ENCODE measurements at places on chromosomes 5 and 9.

- no peak for DNase-seq
These were observed 18.3 kb upstream of the RNU6ATAC start for GRCh38 chr9:134182554-134183085.

GRCh38 chr9:132663117-132663516 lies 6.7 kb downstream of the DDX31 start:
- no peak for DNase-seq

DNA sequence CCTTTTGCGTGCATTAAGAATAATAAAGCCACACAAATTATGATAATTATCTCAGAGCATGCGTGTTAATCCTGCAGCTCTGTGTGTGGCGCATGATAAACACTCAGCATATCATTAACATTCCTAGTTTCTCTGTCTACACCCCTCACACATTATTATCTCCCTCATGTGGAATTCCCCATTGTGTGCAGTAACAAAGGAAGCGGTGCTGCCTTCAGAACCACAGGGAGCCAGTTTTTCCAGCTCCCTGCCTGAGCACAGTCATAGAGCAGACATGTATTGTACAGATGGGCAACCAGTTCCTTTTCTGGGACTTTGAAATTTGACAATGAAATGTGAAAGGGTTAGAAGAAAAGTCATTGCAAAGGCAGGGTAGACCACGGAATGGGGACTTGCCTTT lies 1365.5 kb upstream of the CDH9 start:
- DNase-seq: no peak

DNA sequence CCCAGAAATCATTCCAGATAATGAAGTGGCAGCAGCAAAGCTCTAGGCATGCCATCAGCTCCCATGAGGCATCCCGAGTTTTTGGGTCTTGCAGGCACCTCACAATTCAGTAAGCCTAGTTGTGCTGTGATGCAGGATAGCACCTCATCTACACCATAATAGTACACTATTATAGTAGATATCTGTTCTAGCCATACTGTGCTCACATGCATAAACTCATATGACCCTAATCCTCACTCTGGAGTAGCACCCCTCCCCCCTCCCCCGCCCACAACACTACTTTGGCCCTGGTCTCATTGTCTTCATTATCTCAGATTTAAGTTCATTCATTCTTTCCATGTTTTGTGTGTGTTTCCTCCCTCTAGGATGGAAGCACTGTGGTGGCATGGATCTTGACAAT lies 102.5 kb upstream of the PITX1 start:
- no peak for DNase-seq

- no peak for DNase-seq
These were observed 15.0 kb downstream of the FER start for GRCh38 chr5:108762660-108763059.

DNA sequence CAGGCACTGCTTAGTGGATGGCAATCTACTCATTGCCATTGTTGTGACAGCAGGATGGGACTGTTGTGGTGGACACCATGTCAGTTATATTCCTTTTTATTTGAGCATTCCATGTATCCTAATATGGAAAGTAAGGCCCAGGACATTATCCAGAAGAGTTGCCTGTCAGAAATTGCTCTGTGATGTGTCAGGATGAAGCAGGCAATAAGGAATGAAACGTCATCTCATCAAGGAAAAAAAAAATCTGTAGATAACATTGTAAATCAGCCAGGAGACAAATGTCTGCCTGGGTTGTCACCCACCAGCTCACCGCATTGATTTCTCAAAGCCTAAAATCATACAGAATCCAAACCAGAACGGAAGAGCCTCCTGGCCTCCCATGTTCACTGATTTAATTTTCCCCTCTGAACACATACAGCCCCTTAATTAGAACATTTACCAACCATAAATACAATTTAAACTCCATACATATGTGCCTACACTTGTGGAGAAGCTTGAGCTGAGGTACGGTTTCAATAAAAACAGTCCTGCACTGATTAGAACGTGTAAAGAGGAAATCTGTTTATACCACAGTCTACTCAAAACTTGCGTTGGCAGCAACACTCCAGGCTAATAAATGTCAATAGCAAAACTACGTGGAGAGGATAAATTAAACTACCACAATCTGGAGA lies 73.9 kb downstream of the FOXD1 start:
- no peak for DNase-seq

- peak; percentile 29 for DNase-seq
These were observed 83.1 kb downstream of the JMY start for GRCh38 chr5:79318935-79319614.

- DNase-seq: no peak
These were observed 20.5 kb upstream of the MRNIP start for GRCh38 chr5:179879003-179879689.

DNA sequence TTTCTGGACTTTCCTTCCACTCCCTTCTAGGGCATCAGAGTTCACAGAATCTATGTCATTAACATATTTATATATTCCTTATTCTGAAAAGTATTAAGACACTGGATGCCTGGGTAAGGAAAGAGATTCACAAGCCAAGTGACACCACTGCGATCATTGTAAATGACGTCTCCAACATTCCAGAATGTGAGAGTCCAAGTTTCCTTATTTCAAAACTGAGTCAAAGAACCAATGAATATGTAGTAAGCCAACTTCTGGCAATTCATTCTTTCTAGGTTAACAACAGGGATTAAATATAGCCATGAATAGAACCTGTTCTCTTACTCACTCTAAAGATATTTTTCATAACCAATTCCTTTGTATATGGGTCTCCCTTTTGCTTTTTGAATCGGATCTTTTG lies 18.1 kb downstream of the RAI14 start:
- DNase-seq: no peak

DNA sequence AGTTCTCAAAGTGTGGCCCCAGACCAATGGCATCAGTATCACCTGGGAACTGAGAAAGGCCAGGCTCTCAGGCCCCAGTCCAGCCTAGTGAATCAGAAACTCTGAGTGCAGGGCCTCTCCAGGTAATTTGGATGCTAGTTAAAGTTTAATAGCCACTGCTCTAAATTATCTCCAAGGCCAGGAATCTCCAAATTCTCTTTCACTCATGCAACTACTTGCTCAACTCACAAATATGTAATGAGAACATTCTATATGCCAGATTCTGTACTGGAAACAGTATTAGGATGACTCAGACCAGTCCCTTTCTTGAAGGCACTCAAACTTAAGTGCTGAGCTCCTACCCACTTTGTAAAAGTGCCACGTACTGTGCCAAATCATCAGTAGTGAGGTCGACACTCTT lies 84.6 kb downstream of the PAPPA start:
- peak; percentile 56 for DNase-seq

DNA sequence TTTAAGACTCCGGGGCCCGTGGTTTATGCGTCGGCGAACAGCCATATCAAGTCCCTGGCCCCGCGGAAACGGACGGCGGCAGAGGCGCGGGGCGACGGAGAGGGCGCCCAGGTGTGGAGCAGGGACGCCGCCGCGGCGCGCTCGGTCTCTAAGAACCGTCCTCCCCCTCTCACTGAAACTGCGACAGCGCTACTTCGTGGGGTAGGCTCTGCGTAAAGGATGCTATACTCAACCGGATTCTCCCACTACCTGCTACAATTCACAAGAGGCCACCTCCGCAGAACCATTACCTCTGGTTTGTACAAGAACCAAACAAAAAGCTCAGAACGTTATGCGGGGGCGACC lies 404 bp downstream of the MRNIP start:
- DNase-seq: no peak

GRCh38 chr9:134186471-134187109 lies 22.2 kb upstream of the RNU6ATAC start:
- DNase-seq: no peak

DNA sequence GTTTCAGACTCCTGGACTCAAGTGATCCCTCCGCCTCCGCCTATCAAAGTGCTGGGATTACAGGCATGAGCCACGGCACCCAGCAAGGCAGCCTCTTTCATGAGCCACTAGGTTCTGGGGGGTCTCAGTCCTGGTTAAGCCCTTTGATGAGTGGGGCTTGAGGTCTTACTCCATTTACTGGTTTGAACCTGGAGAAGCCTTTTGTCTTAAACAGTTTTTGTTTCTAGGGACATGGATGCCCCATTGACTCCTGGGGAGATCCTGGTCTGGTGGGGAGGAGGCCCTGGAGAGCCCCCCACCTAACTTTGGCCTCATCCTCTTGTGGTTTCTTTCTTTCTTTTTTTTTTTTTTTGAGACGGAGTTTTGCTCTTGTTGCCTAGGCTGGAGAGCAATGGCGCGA lies 6.7 kb downstream of the PRRC2B start:
- DNase-seq: no peak

- DNase-seq: no peak
These were observed 8.8 kb upstream of the FCN2 start for GRCh38 chr9:134871697-134872340.

DNA sequence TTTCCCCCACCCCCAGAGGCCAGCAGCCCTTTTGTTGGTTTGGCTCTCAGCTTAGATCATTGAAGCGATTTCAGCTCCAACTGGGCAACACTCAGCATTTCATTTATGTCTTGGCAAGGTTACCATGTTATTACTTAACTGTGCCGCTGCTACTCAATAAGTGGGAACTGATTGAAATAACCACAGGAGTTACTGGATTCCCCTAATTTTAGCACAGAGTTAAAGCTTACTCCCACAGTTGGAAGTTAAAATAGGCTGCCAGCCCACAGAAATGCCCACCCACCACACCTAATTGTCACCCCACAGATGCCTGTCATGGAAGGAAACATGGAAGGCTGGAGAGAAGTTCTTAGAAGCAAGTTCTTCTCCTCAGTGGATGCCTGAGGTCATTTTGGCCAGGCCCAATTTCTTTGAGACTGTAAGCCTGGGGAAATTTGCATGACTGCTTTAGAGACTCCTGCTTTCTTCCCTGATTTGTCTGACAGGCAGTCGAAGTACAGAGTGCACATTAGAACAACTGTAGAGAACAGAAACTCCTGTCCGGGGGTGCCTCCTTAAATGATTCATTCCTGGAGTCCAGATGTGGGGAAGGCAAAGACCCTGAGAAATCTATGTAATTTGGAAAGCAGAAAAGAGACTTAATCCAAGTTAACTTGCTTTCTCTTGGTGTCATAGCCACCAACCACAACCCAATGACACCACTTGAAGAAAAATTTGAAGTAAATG lies 370.0 kb downstream of the ZSWIM6 start:
- DNase-seq: no peak

DNA sequence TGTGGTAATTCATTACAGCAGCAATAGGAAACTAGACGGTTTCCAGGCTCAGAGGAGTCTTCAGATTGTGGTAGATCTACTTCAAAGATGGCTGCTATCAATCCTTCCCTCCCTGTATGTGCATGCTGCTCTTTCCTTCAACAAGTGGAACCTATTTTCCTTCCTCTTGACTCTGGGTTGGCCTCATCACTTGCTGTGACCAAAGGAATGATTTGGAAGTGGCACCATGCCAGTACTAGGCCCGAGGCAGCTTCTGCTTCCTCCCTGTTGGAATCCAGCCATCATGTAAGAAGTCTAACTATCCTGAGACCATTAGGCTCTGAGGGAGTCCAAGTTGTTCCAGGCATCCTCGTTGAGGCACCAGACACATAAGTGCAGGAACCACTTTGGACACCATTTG lies 46.5 kb upstream of the MCTP1 start:
- DNase-seq: no peak

Data from epithelial cell of proximal tubule (primary cell).